Left kidney (tissue), 8 donors: ENCODE measurements at places on chromosomes 5 and 9.

- DNase-seq = no peak
Observed at GRCh38 chr5:175015028-175015685, 290.8 kb downstream of the MSX2 start.

DNA sequence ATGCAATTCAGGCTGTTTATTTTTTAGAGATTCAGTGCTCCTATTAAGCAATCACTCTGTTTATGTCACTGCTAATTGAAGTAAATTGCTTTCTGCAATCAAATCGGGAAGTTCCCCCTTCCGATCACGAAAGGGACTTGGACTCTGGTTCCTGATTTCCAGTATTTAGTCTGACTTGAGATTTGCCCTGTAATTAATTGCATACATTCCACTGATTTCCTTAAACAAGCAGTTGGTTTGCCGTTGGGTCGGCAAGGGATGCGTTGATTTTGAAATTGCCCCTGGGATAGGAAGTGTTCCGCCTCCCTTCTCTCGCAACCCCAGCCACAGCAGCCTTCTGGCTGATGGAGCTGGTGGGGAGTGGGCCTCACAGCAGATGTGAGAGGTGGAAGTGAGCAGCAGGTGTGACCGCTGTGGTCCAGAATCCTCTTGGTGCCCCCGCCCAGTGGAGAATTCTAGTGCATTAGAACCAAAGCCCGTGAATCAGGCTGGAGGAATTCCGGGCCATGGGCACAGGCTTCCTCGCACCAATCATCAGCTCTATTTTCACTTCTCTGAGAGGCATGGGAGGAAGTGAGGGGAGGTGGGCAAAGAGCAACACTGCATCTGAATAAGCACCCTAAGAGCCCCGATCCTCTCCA is 102.5 kb downstream of the SPRY4 start:
- DNase-seq = no peak

GRCh38 chr9:129650680-129651235 is 8.8 kb upstream of the ASB6 start:
- DNase-seq = no peak

DNA sequence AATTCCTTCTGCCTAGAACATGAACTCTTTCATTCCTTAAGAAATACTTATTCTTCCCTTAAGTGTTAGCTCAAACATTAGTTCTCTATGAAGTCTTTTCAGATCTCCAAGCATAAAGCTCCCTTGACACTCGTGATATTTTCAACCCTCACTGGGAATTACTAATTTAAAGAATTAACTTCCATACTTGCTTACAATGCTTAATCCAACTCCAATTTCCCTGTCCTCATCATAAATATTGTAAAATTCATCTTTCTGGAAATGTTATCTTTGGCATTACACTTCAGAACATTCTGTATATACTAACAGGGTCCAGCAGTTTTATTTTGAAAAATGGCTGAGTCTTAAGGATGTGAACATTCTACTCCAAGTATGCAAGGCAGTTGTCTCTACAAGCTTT is 7.2 kb downstream of the STARD4 start:
- peak; percentile 13 for DNase-seq

DNA sequence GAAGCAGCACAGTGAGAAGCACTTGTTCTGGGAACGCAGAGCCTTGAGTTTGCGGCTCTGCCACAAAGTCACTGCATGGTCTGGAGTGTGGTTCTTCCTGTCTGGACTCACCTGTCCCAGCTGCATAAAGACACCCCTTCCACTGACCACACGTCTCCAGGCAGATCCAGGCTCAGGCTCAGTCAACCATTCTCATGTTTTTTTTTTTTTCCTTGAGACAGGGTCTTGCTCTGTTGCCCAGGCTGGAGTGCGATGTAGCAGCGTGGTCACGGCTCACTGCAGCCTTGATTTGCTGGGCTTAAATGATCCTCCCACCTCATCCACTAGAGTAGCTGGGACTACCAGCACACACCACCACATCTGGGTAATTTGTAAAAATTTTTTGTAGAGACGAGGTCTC is 102.9 kb upstream of the KLF4 start:
- no peak for DNase-seq

DNA sequence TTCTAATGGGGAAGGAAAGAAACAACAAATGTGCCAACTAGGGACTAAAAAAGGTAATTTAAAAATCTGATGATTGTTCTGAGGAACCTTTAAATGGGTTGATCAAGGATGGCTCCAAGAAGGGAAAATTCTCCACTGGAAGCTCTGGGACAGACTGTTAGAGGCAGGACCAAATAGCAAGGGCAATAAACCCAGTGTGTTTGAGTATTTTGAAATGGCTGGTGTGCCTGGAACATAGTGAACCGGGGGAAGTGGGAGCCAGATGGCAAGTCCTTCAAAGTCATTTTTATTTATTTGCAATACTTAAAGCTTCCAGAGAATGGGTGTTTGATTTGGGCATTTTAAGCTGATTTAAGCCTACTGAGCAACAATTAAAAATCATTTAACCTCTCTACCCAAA is 587.7 kb upstream of the MEF2C start:
- DNase-seq = no peak

- no peak for DNase-seq
Observed at GRCh38 chr5:170846416-170846815, 15.4 kb upstream of the RANBP17 start.

- DNase-seq = no peak
Observed at GRCh38 chr5:133202066-133202665, 150.4 kb downstream of the HSPA4 start.
